Stimulated activated CD4-positive, alpha-beta T cell treated with anti-CD3 and anti-CD28 coated beads, TNF-alpha, amount 100 ng/mL, for 1 hour (primary cell): ENCODE measurements at places on chromosomes 1 and 21.

DNA sequence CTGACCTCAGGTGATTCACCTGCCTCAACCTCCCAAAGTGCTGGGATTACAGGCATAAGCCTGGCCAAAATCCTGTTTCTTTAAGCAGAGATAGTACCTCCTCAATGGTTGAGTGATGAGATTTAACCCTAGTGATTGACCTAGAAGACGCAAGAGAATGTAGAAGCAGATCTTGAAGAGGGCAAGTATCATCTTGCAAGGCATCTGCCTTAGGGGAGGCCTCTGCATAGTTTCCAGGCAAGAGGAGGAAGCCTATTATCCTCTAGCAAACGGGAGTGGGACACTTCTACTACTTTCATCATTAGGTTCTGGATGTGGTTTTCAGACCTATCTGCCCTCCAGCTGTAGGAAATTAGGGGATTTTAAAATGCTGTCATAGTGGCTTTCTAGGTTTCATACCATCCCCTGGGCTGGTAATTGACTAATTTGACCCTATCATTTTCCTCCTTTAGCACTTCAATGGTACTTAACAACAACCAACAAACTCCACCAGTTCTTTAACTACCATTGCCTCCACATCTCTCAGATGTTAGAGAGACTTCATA lies 10.0 kb upstream of the TRIM62 start:
- no peak for DNase-seq

DNA sequence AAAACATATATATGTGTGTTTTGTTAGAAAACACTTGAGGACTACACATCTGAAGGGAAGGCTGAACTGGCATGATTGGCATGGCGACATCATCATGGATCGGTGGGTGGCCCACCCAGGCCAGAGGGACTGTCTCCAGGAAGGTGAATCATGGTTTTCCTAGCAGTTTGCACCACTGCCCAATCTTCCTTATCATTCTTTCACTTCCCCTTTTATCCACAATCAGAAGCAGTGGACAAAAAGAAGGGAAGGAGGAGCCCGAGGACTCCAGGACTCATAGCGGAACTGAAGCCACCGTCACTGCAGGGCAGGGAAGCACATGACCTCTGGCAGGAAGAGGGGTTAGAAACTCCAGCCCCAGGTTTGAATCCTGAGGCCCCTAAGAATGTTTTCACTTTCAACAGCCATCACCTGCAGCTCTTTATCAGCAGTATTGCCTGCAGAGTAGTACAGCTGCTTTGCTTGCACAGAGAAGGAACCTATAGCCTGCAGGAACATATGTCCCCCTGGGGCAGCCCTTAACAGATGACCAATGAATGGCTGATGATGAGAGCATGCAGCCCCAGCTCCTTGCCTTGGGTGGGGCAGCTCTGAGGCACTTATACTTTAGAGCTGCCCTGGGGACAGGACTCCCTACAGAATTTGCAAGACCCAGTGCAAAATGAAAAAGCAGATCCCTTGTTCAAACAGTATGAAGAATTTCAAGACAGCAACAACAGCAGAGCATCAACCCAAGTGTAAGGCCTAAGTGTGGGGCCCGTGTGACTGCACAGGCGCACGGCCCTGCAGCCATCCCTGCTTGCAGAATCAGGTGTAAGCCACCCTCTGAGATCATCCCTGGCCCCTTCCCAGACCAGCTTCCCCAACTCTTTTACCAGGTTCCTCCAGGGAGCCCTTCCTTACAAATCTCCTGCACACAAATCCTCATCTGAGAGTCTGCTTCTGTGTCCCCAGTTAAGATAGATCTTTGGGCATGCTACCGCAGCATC lies 241.8 kb upstream of the IRF2BP2 start:
- DNase-seq: no peak

DNA sequence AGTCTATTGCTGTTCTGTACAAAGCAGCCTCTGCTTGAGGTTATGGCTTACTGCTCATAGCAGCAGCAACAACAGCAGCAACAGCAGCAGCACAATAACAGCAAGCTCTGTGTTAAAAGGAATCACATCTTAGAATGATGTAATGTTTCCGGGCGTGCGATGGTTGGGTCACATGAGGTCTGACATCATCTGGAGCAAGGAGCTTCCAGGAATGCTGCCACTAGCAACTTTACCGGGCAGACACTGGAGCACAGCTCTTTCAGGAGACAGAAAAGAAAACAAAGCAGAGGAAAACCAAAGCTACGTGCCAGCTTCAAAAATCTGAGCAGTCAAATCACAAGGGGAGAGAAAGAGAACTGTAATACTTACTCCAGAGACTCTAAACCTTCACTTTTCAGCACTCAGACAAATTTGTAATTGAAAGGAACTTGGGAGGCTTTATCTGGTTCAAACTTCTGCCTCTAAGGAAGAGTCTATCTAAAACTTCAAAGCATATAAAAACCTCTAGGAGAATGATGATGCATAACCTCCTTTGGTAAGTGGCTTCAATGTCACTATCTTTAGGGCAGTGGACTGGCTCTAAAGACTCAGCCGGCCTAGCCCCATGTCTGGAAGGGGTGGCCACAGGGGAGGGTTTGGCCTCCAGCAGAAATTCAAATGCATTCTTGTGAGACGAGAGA lies 28.3 kb upstream of the RAB3GAP2 start:
- DNase-seq: no peak

DNA sequence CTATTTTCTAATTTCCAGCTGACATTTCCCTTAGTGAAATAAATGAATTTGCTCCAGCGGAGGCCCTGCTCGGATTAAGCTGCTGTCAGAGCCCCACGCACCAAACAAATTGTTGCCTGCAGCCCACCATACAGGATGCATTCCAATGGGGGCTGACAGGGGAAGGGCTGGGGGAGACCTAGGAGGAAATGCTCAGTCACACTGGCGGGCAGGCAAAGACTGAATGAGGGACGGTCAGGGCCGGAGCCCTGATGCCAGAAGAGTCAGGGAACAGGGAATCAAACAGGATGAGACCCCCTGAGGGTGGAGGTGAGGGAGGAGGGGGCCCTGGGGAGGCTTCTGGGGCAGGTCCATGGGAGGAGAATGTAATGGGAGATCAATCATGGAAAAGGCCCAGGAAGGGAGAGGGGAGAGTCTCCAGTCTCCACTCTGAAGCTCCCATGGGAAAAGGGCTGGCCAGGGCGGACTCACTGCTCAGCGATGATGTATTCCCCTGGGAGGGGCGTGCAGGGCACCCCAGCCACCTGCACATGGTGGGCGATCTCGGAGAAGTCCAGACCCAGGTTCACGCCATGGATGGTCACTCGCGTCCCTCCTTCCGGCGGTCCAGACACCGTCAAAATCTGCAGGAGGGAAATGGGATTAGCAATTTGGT lies 149.4 kb upstream of the CD34 start:
- DNase-seq: no peak

GRCh38 chr1:189970331-189971230 lies 507.1 kb downstream of the BRINP3 start:
- DNase-seq: no peak

DNA sequence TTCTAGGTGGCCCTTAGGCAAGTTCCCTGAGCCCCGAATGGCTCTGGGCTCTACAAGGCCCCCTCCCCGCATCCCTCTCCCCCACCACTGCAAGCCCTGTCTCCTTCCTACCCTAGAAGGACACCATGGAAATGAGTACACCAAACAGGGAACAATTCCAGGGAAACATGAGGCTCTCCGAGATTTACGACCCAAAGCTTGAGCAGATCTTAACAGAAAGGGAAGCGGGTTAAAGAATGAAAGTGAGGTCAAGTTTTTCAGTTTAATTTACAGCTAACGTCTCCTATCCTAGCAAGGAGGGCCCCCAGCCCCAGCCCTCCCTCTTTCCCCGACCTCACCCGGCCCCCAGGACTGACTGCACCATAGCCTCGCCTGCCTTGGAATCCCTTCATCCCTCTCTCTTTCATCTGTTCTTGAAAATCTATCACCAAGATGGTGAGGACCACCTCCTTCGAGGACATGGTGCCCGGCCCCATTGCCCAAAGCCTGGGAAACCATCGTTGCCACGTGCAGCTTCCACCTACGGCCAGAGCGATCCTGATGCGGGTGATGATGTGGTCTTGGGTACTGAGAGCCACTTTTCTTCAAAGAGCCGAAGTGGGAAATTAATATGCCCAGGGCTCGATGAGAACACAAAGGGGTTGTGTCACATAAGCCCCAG lies 30.5 kb downstream of the SIM2 start:
- no peak for DNase-seq

DNA sequence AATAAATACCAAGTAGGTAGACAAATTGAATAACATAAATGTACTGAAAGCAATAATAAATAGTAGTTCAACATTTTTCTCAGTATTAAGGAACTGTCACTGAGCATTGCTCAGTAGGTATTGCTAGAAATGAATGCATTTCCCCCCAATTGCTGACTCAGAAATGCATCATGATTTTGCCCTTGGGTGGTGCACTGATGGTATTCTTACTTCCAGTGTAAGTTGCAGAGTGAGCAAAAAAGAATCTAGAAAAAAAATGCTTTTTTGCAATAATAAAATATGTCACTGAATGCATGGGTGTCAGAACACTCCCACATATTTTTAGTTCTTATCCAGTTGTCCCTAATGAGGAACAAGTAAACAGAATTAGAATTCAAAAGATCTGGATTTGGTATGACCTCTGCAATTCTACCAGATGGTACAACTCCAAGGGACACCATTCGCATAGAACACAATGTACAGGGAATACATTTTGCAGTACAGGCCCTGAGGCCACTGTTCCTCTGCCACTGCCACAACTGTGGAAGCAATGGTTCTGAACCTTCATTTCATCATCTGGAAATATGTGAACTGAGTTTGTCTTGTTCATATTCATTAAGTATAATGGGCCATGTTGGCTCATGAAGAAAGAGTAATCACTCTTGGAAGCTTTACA lies 78.0 kb downstream of the ATP6V1G3 start:
- DNase-seq: no peak

DNA sequence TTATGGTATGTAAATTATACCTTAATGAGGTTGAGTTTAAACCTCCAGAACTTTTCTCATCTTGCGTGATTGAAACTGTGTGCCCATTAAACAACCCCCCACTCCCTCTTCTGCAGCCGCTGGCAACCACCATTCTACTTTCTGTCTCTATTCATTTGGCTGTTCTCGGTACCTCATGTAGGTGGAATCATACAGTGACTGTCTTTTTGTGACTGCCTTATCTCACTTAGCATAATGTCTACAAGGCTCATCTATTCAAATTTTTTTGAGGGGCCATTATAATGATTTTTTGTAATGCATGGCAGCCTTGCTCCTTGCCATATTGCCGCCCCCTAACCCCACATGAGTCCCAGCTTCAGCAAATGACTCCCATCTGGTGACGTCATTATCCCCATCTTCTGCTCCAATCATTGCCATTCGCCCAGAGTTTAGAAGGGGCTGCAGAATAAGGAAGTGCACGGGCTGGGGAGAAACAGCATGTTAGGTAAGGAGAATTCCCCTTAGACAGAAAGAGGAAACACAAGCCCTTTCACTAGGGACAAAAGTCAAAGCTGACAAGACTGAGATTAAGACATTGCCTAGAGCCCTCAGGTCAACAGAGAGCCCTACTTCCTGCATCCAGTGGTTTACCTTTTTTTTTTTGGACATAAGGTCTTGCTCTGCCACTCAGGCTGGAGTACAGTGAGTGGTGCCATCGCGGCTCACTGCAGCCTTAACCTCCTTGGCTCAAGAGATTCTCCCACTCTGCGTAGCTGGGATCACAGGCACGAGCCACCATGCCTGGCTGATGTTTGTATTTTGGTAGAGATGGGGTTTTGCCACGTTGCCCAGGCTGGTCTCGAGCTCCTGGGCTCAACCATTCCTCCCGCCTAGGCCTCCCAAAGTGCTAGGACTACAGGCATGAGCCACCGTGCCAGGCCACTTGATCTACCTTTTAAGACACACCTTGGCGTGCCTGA lies 78.4 kb upstream of the ERRFI1 start:
- no peak for DNase-seq

DNA sequence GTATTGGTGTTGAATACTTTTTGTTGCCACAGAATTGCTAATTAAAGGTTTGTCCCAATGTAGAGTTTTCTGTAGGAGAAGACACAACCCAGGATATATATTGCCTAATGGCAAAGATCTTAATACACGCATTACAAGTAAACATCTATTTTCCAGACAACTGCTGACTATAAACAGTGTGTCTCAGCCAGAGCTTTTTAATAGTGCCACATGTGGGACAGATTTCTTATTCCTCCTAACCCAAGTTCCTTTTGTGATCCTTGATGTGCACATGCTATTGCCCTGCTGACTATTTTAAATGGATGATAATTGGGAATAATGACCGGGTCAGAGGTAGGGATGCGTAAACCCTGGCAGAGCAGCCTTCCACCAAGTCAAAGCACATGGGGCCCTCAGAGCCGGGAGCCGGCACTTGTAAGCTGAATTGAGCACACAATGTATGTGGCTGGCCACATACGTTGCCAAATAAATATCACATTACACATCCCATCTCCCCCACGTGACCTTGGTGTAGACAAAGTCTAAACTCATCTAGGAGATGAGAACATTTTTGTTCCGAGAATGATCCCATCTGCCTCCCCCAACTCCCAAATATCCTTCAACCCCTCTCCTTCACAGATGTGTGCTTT lies 209.8 kb upstream of the NFIA start:
- no peak for DNase-seq
